Effector memory CD4-positive, alpha-beta T cell (primary cell): ENCODE measurements at places on chromosomes 3 and 15.

DNA sequence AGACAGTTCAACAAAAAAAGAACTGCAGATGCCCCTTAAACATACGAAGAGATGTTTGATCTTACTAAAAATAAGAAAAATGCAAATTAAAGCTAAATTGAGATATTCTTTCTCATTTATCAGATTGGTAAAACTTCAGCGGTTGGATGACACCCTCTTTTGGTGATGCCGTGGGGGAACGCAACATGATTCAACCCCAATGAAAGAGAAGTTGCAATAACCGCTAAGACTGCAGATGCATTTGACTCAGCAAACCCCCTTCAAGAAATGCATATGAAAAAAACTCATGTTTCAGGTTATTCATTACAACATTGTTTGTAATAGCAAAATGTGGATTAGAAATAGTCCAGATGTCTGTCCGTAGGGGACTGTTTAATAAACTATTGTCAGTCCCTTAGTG lies 3.6 kb downstream of the KLHL6 start:
- H3K27ac ChIP-seq, result no peak overlapping the region
- H3K4me3 ChIP-seq, result peak overlapping the region; percentile 17
- H3K27me3 ChIP-seq, result no peaks in the 10 kb centered on the region
- DNase-seq, result no peak
- H3K4me1 ChIP-seq, result peaks cover 35% of the 10 kb centered on the region

DNA sequence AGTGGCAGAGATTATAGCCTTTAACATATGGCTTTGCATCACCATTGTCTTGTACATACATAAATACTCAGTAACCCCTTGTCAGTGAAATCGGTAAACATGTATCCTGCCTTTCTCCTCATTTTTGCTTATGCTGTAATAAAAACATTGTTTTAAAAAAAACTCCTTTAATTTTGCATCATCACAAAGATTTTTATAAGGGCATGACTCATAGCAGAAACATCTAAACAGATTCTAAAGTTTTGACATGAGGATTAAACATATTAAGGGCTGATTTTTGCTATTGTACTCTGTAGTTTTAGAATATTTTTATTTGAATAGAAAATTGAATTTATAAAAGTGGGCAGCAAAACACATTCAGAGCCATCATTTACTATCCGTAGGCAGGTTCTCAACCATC lies 275.9 kb downstream of the ZIC4 start:
- no peak overlapping the region for H3K4me3 ChIP-seq
- H3K27me3 ChIP-seq, result no peaks in the 10 kb centered on the region
- DNase-seq, result no peak
- H3K4me1 ChIP-seq, result no peaks in the 10 kb centered on the region
- no peak overlapping the region for H3K27ac ChIP-seq
- H3K36me3 ChIP-seq, result no peaks in the 10 kb centered on the region

DNA sequence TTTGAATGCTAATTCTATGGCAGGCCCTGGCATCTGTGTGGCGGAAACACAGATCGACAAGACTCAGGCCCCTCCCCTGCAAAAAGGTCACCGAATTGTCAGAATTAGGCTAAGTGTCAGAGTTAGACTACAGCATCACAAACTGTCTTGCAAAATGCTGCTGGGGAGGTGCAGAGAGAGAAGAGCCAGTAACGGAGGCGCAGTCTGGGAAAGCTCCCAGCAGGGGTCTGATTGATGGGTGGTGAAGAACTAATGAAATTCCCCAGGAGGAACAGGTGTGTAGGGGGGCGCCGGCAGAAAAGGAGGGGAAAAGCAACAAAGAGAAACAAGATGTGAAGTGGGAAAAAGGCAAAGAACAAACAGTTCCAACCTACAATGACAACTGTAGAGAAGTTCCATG lies 72.7 kb upstream of the TAMM41 start:
- no peak overlapping the region for H3K27ac ChIP-seq
- no peak overlapping the region for H3K4me3 ChIP-seq
- H3K27me3 ChIP-seq, result no peaks in the 10 kb centered on the region

DNA sequence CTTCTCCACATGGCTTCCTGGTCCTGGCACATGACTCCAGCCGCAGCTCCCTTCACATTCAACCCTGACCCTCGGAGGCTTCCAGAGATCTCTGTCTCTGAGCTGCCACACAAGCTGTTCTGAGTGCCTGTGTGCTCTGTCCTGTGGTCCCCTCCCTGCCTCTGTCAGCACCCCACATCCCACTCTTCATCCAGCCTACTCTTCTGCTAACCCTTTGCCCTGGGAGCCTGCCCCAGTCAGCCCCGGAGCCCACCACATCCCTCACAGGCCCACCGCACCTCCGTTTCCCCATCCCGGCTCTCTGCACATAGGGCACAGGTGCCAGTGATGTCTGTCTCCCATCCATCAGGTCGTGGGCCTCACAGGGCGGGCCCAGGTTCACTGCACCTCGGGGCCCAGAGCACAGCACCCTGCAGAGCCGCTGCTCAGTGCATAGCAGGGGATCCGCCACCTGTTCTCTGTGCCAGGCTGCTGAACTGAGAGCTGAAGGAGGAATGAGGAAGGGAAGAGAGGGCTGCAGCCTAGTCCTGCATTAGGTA lies 133.6 kb downstream of the UACA start:
- H3K4me3 ChIP-seq, result no peak overlapping the region
- no peaks in the 10 kb centered on the region for H3K4me1 ChIP-seq

- H3K27ac ChIP-seq, result no peak overlapping the region
- no peak for DNase-seq
- H3K4me3 ChIP-seq, result no peak overlapping the region
- H3K27me3 ChIP-seq, result no peaks in the 10 kb centered on the region
- H3K4me1 ChIP-seq, result no peaks in the 10 kb centered on the region
Measured at GRCh38 chr3:12901623-12902045, 60.3 kb upstream of the RPL32 start.

DNA sequence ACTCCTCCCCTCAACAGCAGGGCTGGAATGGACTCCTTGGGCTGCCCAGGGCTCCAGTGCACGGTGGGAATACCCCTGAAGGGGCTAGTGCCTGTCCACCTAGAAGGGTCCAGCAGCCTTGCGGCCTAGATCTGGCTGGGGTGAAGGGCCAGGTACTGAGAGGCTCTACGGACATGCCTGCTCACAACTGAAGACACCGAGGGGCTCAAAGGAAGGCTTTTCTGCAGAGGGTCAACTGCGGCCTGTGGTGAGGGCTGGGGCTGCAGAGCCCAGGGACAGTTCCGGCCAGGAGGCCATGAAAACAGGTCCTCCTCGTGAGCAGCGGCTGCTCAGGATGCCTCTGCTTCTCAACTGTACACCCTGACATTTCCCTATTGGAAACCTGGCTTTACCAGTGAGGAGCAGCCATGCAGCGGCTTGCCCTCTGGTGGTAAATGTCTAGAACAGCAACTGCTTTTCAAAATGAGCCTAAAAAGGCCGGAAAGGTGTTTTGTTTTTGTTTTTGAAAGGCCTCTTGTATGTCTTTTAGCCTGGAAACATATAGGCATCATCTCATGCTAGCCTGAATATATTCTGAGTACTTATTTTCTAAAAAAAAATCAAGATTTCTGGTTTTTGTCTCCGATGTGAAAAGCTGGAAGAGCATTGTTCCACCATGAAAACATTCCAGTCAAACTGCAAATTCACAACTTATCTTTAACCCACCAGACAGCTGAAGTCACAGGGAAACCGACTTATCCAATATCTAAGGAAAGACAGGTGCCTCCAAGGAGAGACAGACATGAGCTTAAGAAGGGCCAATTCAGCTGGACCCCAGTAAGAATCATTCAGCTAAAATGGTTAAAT lies 163.4 kb downstream of the KLF13 start:
- H3K27ac ChIP-seq, result no peak overlapping the region
- no peak for DNase-seq
- H3K4me3 ChIP-seq, result no peak overlapping the region

DNA sequence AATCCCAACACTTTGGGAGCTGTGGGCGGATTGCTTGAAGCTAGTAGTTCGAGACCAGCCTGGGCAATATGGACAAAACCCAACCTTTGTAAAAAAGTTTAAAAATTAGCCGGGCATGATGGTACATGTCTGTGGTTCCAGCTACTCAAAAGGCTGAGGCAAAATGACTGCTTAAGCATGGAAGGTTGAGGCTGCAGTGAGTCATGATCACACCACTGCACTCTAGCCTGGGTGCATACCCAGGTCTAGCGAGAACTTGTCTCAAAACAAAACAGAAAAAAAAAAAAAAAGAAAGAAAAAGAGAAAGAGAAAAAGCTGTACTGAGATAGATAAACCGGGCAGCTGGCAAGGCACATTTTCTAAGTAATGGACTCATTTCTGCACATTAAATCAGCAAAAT lies 10.6 kb downstream of the ARPP19 start:
- peaks cover 21% of the 10 kb centered on the region for H3K36me3 ChIP-seq
- H3K27ac ChIP-seq, result no peak overlapping the region
- no peak overlapping the region for H3K4me3 ChIP-seq
- no peaks in the 10 kb centered on the region for H3K27me3 ChIP-seq
- H3K4me1 ChIP-seq, result peaks cover 13% of the 10 kb centered on the region
